CD4-positive, alpha-beta T cell treated with Interleukin-4 for 4 hours (primary cell): ENCODE measurements at places on chromosomes 11 and 22.
A peak's percentile ranks its signal among the peaks of the same experiment; 100 is the strongest.

- no peak for DNase-seq
These were observed 3.0 kb upstream of the APOL4 start for GRCh38 chr22:36204632-36205015.

GRCh38 chr22:19429950-19430889 lies 1.3 kb downstream of the HIRA start:
- DNase-seq = peak; percentile 36

DNA sequence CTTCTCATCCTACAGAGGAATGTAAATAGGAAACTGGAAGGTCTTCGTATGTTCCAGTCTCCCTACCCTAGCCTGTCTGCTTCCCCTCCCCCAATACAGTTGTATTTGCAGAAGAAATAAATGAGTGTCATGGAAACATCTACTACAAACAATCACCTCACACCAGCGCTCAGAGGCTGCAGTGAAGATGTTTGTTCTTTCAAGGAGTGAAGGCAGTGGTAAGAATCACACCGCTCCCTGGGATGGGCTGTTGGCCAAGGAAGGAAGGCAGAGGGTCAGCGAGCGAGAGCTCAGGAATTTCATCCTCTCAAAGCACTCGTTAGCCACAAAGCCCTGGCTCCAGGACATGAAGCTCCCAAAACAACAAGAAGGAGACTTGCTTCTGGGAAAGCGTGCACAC lies 1.1 kb upstream of the IGSF9B start:
- no peak for DNase-seq

DNA sequence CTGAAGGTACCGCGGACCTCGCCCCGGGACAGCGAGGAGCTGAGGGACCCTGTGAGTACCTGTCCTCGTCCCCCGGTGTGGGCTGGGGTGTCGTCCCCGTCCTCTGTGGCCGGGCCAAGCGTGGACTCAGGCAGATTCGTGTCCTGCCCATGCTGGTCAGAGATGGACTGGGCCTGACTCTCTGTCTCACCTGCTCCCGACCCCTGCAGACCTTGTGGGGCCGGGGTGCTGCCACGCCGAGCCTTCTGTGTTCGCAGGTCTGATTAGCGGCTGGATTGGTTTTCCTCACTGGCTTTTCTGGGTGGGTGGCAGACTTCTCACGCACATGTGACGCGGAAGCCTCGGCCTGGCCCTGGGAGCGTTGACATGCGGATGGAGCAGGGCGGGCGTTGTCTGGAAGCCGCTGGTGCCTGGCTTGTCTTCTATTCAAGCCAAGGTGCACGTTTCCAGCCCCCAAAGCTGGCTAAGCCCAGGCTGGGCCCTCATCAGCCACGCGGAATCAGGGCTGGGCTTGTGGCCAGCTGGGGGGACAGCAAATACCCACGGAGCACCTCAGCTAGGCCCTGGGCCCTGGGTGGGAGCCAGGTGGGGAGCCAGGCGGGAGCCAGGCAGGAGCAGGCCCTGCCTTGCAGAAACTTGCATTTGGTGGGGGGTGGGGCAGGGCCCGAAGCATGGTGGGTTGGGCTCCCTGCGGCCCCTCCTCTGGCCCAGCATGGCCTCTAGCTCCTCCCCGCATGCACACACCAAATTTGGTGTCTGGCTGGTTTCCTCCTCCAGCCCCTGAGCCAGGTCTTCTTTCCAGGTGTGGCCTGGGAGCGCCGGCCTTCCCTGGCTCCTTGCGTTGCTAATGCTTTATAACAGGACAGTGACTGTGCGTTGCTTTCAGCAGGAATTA lies 7.0 kb downstream of the GRAMD4 start:
- no peak for DNase-seq

DNA sequence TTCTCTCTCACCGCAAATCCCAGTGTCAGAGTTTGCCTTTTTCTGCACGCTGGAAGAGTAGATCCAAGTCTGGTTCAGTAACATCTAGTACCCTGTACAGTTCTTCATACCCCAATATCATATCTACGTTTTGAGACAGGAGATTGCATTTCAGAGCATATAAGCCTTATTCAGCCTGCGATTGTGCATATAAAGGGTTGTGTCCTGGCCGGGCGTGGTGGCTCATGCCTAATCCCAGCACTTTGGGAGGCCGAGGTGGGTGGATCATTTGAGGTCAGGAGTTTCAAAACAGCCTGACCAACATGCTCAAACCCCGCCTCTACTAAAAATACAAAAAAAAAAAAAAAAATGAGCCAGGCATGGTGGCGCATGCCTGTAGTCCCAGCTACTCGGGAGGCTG lies 104.9 kb downstream of the MTNR1B start:
- DNase-seq = no peak

GRCh38 chr22:46483353-46483752 lies 54.1 kb downstream of the CELSR1 start:
- DNase-seq = no peak

- DNase-seq = no peak
These were observed 77.9 kb upstream of the PARVG start for GRCh38 chr22:44102856-44103255.

- DNase-seq = no peak
These were observed 658.5 kb downstream of the BRD1 start for GRCh38 chr22:49169074-49169744.

- DNase-seq = no peak
These were observed 90.3 kb downstream of the RPL27A start for GRCh38 chr11:8772571-8773519.

GRCh38 chr11:15419696-15420095 lies 305.0 kb downstream of the INSC start:
- DNase-seq = no peak

- DNase-seq = no peak
These were observed 6.8 kb upstream of the CAT start for GRCh38 chr11:34431979-34432378.

DNA sequence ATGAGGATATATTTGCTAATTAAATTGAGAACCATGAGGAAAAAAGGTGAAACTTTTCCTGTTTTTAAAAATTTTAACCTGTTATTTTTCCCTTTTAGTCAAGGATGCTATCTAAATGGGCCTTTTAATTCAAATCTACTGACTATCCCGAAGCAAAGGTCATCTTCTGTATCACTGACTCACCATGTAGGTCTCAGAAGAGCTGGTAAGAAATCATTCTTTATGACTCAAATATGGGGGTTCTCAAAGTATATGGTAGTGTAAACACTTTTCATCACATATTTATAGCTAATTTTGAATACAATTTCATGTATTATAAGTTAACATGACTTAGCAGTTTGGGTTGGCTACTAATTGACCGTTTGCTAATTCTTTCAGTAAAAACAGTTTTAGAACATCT lies 88.2 kb downstream of the CYP2R1 start:
- DNase-seq = no peak

DNA sequence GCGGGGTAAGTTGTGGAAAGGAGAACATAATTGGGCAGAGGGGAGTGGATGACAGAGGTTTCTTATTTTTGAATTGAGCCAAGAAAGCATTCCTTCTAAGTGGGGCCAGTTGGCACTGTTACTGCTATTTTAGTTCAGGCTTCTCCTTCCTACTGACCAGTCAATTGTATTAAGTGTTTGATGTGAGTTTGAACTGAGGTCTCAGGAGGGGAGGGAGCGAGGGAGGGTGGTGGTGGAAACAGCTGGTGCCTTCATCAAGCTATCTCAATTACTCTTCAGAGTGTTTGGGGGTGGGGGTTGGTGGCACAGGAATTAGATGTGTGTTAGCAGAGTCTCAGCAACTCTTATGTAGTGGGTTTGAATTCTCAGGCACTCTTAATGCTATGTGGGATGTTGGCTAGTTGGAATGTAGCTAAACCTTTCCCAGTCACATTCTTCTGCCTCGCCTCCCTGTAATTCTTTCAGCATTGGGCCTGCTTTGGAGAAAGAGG lies 14.5 kb downstream of the CTNND1 start:
- no peak for DNase-seq

DNA sequence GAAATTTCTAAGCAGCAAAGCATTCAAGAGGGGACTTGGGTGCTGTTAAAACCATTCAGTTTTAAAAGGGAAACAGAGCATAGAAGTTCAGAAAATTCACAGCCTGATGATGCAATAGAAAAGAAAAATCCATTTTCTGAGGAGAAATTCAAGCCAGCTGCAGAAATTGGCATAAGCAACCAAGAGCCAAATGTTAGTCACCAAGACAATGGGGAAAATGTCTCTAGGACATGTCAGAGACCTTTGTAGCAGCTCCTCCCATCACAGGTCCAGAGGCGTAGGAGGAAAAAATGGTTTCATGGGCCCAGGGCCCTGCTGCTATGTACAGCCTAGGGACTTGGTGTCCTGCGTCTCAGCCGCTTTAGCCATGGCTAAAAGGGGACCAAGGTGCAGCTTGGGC lies 5.5 kb upstream of the IRAG1 start:
- no peak for DNase-seq

DNA sequence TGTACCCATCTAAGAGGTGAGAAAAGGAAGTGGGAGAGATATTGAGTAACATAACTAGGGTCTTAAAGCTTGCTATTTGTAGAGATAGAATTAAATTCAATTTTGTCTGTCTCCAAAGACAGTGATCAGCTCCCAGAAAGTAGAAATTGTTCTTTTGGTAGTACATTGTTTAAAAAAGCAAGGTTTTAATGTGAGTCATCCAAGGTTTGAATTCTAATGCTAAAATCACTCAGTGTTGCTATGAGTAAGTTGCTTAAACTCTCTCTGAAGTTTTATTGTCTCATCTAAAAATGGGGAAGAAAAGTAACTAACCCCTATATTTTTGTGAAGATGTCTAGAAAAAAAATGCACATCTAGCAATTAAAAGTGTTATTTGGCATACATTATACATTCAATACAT lies 1004.5 kb upstream of the CCDC90B start:
- no peak for DNase-seq

DNA sequence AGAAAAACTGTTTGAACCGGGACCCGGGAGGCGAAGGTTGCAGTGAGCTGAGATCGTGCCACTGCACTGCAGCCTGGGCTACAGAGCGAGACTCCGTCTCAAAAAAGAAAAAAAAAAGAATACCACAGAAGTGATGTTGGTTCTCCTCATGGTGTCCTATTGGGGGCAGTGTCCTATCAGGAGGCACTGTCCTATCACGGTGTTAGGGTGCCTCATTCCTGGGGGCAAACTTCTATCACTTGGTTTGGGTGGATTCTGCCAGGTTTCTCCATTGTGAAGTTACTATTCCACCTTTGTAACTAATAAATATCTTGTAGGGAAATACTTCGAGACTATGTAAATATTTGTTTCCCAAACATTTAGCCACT lies 19.6 kb downstream of the PRR14L start:
- no peak for DNase-seq

DNA sequence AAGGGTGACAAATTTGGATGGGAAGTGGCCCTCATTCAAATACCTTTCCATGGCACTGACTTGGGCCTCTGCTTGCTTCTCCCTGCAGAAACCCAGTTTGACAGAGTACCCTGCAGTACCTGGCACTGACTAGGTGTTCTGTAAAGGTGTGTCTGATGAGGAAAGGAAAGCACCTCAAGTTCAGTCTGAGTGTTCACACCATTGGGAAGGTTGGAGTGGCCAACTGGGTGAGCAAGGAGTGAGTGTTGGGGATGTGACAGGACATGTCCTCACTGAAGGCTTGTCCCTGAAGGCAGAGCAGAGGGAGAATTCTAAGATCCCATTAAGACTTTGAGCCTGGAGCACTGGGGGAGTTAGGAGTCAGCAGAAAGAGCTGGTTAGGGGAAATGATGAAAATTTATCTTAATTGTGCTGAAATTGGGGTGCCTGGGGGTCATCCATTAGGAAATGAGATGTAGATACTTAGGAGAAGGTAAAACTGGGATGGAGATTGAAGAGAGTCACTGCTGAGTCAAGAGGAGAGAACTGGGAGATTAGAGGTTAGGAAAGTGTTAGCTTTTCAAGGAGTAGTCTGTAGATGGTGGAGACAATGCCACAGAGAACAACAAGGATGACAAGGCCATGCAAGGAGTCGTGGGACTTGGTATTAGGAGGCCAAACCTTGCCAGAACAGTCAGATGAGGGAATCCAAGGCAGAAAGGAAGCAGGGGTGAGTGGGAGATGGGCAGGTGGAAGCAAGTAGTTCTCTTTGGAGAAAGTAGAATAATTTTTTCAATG lies 6.1 kb downstream of the SREBF2 start:
- no peak for DNase-seq

- no peak for DNase-seq
These were observed 13.1 kb downstream of the ADM start for GRCh38 chr11:10317776-10318526.

GRCh38 chr11:121582296-121582695 lies 129.5 kb upstream of the SORL1-AS1 start:
- DNase-seq = peak; percentile 21

DNA sequence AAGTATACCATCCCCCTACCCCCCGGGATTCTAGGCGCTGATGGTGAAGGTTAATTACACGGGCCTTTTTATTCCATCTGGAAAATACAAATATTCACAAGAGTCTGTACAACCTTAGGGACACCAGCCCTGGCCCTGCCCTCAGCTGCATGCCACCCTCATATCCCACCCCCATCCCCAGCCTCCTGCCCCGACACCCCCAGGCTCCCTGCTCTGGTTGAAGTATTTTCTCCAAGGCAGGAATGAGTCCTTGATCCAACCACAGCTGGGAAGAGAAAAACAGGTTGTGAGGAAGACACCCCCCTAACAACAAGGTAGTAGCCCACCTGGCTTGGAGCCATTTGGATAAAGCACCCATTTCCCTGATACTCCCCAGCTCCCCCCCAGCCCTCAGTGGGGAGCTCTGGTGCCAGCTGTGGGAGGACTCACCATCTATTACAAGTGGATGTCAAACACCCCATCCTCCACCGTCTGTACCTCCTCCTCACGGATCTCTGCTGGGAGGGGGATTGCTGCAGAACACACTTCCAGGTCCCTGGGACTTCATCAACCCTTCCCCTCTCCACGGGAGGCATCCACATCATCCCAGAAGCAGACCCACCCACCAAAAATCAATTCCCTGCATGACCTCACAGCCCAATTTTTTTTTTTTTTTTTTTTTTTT lies 4.0 kb upstream of the NRXN2 start:
- no peak for DNase-seq

DNA sequence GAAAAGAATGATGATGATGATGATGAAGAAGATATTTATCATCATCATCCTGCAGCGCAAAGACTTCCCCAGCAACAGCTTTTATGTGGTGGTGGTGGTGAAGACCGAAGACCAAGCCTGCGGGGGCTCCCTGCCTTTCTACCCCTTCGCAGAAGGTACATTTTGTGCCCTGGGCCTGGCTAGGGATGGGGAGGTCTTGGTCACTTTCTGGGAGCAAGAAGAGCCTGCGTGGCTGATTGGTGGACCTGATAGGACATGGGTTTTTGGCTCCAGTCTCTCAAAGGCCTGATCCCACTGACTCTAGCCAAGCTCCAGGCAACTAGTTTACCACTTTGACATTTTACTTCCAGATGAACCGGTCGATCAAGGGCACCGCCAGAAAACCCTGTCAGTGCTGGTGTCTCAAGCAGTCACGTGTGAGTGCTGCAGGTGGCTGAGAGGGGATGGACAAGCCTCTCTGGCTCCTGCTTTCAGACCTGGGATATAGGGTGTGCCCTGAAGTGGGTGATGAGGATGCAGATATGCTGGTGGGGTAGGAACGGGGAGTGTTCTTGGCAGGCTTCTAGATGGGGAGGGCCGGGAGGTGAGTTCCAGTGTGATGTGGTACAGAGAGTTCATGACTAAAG lies 5.3 kb downstream of the SIDT2 start:
- DNase-seq = no peak

GRCh38 chr11:38476808-38477575 lies 1879.0 kb upstream of the RAG2 start:
- DNase-seq = no peak
